ENCODE measurements at places on chromosomes 5 and 9.

GRCh38 chr9:96515621-96516470 is 65.9 kb downstream of the HABP4 start:
- no peak for DNase-seq

GRCh38 chr5:84614906-84615305 is 230.2 kb upstream of the EDIL3 start:
- no peak for DNase-seq

DNA sequence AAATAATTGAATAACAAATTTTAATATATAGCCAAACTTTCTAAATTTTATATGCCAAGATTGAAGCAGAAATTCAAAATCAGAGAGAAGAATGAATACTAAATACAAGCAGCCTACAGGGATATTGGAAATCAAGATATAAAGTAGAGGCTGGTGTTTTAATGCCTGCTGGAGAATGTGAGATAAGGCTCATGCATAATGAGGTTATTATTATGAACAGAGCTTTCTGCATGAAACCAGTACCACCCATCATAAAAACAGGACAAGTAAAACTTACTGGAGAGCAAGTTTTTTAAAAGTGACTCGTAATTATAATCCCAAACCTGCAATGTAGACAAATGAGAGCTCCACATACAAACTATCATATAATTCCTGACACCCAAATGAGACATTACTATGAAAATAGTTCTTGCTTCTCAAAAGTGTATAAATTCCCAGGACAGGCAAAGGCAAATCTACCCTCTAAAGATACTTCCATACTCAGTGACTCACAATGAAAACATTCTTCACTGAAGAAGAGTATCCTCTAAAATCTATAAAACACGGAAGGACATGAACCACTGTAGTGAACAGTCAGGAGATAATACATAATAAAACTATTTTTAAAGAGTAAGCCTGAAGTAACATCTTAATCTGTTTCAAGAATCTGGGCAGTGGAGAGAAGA is 532.0 kb upstream of the GRAMD2B start:
- DNase-seq: no peak

GRCh38 chr9:71604197-71605063 is 163.9 kb downstream of the CEMIP2 start:
- DNase-seq: no peak

DNA sequence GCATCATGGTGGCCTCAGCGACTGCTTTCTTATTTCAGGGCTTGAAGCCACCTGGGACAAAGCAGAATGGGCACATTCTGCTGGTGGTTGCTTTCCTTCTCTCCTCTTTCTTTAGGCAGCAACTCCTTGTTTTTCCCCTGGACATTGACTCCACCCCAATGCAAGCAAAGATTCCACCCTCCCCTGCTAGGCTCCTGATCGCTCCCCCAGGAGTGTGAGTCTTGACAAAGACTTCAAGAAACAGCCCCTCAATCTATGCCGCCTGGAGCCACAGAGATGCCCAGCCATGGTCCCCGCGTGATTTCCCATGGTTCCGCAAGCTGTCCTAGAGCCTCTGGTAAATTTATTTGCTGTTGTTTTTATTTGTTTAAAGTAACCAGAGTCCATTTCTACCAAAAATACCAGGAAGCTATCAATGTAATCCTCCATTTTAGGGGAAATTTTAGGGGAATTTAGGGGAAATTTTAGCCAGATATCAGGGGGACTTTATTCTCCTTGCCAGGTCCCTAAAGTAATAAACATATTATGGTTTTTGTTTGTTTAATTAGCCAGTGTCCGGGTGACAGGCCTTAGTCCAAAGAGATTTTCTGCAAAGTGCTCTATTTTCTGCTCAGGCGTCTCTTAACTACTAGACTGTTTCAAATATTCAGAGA is 2.3 kb downstream of the KCNMB1 start:
- DNase-seq: no peak

GRCh38 chr5:181223058-181223728 is at the start of gene TRIM41:
Gene TRIM41, plus strand, starts transcription at chr5:181223281. Its CDS starts 719 bp downstream, at chr5:181224000.
- peak; percentile 99 for DNase-seq

DNA sequence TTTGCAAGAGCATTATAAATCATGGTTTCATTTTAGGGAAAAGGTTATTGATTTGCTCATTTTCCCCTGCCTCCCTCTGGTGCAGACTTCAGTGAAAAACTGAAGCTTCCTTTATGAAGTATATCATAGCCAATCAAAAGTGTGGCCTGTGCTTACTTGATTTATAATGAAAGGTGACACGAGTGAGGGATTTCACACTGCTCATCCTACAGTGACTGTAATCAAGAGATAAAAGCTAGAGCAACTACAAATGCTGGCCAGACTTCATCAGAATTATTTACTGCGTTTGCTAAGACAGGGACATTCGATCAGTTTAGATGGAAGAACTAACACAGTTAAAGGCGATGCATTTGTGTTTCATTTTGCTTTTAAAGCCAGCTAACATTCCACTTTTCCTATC is 151.5 kb downstream of the SV2C start:
- DNase-seq: no peak

DNA sequence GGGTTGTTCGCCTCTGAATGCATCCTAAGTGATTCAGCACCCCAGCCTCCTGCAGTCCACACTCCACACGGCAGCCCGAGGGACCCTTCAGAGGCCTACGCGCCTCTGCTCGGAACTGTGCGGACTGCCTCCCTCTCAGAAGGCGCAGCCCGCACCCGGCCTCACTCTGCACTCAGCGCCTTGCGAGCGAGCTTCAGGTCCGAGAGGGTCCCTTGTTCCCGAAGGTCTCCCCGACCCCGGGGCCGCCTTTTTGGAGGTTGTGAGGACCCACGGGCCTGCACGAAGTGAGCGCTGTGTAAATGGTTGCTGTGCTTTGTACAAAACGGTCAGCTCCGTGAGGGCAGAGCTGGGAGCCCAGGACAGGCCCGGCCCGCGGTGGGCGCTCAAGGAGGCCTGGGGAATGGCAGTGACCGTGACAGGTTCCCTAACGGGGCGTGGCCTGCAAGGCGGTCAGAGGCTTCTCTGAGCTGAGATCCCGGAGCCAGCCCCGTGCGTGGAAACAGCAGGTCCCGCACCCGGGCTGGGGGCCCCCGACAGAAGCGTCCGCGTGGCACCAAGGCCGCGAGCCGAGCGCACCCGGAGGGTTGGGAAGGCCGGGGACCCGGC is 698 bp upstream of the CACNA1B start:
- DNase-seq: no peak

DNA sequence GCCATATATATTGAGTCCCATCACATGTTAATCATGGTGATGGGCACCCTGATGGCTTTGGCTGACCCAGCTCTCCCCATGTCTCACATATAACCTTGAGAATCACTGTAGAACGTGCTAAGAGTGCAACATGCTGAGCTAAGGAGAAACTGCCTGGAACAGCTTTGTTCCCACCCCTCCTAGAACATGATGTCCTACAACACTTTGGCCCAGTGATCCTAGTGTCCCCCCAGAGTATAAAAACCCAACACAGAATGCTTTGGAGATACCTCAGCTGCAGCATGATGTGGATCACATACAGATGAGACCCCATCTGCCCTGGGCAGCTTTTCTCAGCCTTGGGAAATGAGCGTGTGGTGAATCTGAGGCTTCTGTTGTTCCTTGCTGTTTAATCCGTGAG is 343.5 kb downstream of the NFIB start:
- DNase-seq: no peak

DNA sequence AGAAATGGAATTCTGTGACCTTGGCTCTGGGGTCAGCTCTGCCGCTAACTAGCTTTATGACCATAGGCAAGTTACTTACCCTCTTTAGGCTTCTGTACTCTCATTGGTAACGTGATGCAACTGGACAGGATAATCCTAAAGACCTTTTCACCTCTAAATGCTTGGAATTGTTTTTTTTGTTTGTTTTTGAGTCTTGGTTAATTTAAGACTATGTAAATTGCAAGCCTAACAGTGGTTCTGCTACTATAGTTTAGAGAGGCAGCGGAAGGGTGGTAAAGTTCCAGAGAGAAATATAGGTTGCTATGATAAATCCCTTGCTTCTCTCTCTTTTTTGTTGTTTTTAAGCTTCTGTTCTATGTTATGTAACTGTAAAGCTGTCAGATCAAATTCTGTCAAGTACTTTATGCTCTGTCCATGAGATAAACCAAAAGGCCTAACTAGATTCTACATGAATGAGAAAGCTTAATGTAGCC is 17.6 kb downstream of the FAM169A start:
- DNase-seq: no peak

DNA sequence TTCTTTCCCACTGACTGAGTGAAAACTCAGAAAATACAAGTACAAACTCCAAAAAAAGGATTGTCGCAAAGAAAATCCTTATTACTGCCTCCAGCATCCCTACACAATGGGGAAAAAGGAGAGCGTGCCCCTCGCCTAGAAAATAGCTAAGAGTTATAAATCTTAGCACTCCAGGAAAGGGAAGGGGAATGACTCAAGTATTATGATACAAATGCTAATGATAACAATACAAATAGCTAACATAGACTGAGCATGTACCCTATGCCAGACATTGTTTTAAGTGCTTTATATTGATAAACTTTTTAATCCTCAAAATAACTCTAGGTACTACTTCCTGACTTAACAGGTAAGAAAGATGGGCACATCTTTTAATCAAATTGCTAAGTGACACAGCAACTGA is 70.8 kb upstream of the VCAN start:
- no peak for DNase-seq

- DNase-seq: no peak
Observed at GRCh38 chr9:109013679-109014607, 644 bp upstream of the CTNNAL1 start.

DNA sequence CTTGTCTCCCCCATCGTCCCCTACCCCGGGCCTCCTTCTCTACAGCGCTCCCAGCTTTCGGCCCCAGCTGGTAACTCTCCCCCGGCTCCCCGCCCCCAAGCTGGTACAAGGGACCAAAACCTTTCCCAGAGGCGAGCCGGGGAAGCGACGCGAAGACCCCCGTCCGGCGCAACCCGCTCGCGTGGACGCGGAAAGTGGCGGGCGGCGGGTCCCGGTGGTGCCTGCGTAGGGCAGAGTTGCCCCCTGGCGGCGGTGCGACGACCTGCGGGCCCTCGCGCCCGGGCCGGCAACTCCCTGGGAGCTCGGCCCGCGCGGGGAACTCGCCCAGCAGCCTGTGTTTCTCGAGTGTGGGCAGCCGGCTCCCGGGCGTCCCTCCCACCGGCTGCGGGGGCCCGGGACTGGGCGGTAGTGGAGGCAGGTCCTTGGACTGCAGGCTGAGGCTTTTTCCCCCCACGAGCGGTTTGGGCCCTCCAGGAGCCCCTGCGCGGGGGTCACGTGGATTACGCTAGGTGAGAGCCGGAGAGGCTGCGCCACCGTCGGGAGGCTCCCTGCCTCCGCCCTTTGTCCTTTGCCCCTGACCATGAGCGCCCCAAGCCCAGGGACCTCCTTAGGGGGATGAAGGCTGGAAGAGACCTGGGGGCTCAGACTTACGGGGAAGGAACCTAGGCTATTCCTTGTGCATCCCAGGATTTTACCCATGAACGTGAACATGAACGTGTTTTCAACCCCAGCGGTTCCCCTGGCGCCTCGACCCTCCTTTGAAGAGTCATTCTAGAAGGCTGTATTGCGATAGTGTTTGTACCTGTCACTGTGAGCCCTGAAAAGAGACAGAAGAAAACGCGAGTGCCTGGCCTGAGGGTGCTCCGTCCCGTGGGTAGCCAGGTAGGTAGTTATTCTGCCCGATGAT is 2.9 kb upstream of the FOXD1 start:
- no peak for DNase-seq

GRCh38 chr5:136836093-136836492 is 470.7 kb upstream of the TRPC7 start:
- DNase-seq: no peak

DNA sequence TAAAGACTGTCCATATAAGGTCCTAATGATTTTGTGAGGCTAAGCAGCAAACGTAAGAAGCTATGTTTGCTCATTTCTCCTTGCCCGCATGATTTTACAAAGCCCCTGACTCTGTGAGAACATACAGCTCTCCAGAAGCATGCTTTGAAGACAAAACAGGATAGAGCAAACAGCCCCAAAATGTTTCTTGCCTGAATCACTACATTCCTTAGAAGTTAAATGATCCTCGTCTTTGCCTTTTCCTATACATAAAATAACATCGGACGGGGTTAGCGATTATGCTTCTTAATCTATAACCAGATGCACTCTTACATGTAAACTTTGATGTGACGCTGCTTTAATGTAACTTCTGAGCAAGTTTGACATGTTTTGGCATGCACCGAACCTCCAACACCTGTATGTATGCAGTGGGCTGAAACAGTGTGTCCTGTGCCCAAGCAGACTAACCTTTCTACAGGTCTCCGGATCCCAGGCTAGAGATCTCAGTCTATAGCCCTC is 353.7 kb downstream of the CETN3 start:
- DNase-seq: no peak

DNA sequence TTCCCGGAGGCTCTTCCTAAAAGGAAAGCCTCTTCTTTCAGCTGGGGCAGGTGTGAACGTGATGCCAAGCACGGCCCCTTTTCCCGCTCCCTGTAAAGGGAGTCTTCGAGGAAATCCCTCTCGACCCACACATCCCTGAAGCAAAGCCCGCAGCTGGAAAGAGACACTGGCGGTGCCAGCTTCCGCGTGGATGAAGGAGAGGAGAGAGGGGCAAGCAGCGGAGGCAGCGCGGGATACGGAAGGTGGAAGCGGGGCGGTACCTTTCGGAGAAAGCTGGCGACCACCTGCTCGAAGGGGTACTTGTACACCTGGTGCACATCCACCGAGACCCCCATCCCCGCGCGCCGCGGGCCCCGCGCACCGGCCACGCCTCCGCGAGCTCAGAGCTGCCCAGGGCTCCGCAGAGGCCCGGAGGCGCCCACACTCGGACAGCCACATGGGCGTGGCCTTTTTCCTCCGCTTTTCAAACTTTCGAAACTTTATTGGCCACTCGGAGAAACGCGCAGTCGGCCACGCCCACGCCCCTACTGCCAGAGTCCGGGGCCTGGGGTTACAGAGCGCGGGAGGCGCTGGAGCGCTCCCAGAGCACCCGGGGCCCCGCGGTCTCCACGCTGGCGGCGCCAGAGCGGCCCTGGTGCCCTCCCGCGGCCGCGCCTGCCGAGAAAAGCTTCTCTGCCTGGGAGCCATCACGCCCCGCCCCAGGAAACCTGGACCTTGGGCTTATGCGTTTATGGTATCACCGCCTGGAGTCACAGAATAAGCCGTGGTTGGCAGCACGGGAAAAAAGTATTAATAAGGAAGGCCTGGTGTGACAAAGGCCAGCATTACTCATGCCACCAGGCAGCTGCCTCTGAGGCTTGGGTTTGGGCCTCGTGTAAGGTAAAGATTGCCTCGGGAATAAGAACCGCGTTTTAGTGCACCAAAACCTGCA is at the start of gene PRELID2:
TSS of gene PRELID2 (minus strand) at position 426 of the 931 bp plus-strand sequence. CDS start at position 335, 91 bp downstream.
- DNase-seq: peak; percentile 94

- DNase-seq: no peak
Observed at GRCh38 chr5:154179846-154180710, 10.5 kb upstream of the GALNT10 start.

All from esophagus muscularis mucosa (tissue), 4 donors.